Stimulated activated CD4-positive, alpha-beta T cell treated with anti-CD3 and anti-CD28 coated beads, Interleukin-15, amount 100 ng/mL, for 48 hours (primary cell): ENCODE measurements at places on chromosomes 12 and 14.

DNA sequence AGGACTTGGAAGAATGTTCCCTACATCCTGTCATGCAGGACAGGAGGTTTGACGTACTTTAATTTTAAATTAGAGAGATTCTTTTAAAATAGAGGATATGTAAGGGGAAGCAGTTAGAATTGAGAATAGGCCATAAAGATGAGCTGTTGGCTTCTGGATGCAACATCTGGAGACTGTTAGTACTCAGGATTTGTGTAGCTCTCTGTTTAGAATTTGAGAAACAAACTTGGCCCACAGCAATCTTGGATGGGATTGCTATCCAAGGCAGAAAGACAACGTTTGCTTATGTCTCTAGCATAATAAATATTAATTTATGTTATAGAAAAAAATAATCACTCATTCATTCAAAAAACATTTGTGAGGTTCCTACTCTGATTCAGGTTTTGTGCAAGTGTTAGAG, 398.4 kb upstream of the NOVA1 start:
- no peak for DNase-seq

DNA sequence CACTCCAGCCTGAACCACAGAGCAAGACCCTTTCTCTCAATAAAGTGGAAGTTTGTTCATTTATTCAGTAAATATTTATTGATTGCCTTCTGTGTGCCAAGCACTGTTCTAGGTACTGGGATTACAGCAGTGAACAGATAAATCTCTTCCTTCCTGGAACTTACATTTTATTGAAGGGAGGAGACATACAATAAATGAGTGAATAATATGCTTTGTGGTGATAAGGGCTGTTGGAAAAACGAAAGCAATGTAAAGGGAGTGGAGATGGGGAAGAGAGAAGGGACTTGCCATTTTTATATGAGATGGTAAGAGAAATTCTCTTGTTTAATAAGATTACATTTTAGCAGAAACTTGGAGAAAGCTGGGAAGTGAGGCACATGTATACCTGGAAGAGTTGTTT, 1.6 kb downstream of the GSKIP start:
- no peak for DNase-seq

DNA sequence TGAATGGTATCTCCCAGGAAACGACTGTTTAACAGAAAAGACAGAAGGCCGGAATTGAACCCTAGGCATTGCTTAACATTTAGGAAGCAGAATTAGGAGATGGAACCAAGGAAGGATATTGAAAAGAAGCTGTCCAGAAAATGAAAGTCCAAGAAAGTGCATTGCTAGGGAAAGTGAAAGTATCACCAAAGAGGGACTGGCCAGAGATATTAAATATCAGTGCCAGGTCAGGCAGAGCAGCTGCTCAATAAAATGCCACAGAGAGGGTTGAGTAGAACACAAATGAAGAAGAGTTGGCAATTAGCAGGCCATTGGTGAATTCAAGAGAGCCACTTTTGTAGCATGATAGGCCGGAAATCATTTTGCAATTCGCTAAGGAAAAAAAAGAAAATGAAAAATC, 101.6 kb downstream of the CFAP54 start:
- no peak for DNase-seq

GRCh38 chr12:3419558-3419957, 71.4 kb upstream of the PRMT8 start:
- DNase-seq = no peak

GRCh38 chr14:103551338-103551762, 11.1 kb downstream of the BAG5 start:
- DNase-seq = no peak

DNA sequence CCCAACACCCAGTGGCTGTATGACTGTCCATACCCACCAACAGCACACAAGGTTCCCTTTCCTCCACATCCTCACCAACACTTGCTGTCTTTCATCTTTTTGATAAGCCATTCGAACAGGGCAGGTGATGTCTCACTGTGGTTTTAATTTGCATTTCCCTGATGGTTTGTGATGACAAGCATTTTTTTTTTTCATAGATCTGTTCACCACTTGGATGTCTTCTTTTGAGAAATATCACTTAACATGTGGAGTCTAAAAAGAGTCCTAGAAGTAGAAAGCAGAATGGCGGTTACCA, 198.1 kb upstream of the DIO3 start:
- no peak for DNase-seq

- DNase-seq = no peak
These were observed 76.3 kb downstream of the HECTD4 start for GRCh38 chr12:112305951-112306350.

DNA sequence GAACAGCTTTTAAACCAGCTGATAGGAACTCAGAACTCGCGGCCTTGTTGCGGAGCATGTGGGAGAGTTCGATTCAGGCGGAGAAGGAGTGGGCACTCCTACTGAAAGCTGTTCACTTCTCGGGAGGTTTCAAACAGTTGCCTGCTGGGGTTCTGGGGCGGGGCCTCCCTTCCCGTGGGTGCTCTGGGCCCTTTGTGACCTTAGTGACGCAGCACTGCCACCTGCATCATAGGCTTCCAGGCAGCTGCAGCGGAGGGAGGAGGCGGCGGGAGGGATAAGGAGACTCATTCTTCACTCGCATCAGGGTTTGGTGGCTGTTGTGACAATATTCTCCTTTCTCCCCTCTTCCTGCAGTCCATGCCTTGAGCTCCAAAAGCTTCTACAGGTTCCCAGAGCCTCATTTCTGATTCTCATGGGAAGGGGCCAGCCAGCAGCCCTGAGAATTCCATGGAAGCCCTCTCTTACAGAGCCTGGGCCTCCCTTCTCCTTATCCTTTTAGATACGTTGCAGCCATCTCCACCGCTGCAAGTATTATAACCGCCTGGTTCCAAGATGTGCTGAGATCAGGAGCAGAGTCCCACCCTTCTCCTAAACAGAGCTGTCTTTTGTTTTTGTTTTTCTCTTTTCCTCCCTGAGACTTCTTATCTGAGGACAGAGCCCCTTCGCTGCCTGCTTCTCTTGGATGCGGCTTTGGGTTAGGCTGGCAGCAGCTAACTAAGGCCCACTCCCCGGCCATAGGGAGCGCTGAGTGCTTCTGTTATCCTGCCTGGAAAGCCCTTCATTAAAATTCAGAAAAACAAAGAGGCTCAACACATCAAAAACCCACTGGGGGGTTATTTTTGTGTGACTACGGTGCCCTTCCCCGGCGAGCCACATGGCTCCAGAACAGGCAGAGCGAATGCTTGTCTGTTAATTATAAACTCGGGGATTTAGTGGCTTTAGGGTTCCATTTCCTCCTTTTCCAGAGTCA, 67.6 kb upstream of the GPATCH2L start:
- DNase-seq = no peak

DNA sequence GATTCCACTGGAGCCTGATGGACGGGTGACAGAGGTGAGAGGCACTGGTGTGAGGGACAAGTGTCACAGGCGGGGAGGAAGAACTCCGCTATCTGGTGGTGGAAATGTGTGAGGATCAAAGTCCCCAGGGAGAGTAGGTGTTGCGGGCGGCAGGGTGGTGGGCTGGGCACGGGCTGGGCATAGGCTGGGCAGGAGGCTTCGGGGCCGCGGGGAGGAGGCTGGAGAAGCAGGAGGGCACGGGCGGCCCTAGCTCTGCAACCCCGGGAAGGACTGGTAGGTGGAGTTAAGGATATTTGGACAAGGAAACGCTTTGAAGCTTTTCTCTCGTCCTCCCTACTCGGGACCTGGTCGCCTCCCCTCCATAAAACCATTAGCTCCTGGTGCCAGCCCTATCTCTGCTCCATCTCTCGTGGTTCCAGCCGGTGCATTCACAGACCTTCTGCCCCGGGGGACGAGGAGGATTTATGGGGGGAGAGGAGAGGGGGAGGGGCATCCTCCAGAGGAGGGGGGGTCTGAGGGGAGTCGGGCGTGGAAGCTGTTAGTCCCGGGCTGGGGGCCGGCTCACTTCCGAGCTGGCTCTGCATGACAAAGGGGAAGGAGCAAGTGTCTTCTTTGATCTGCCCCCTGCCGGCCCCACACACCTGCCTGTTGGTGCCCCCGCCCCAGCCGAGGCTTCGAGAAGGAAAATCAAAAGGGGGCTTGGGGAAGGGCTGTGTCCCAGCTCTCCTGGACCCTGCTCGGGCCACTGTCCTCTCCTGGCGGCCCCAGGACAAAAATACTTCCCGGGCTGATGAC, 504 bp downstream of the WNT5B start:
- no peak for DNase-seq
